ENCODE measurements at places on chromosomes 1 and 21. TPM values are rescaled to one million over a fixed set of nuclear protein-coding genes. Genes with fewer than 3 reads are reported as not detected.

CDC42BPA gene
- total RNA-seq, result 2.3 TPM

FNDC10 gene
- 1.2 TPM for total RNA-seq

OXCT2 gene
- total RNA-seq, result 0.73 TPM

NTMT2 gene
- not detected for total RNA-seq

KCNJ6 gene
- under 0.01 TPM for total RNA-seq

CD53 gene
- total RNA-seq, result 334 TPM
